ENCODE measurements at places on chromosomes 2 and 18.

GRCh38 chr2:27489118-27489497 lies 435 bp downstream of the IFT172 start:
- DNase-seq, result peak; percentile 20

DNA sequence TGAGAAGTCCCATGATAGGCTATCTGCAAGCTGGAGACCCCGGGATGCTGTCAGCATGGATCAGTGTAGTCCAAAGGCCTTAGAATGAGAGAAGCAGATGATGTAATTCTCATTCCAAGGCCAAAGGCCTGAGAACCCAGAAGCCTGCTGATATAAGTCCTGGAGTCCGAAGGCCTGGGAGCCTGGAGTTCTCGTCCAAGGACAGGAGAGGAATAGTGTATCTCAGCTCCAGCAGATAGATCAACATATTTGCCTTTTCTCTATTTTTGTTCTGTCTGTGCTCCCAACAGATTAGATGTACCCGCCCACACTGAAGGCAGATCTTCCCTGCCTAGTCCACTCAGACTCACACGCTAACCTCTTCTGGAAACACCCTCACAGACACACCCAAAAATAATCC lies 454.9 kb upstream of the CHAC2 start:
- DNase-seq, result no peak

- no peak for DNase-seq
These were observed 68.9 kb upstream of the BOD1L2 start for GRCh38 chr18:57077786-57078552.

- no peak for DNase-seq
These were observed 34.6 kb downstream of the ERCC3 start for GRCh38 chr2:127259355-127259754.

GRCh38 chr18:9103376-9103873 lies 926 bp downstream of the NDUFV2 start:
- no peak for DNase-seq

- DNase-seq, result no peak
These were observed 5.7 kb upstream of the GAL3ST2 start for GRCh38 chr2:241770936-241771285.

- DNase-seq, result no peak
These were observed 62.2 kb upstream of the STPG4 start for GRCh38 chr2:47217277-47217676.

- peak; percentile 21 for DNase-seq
These were observed 96.3 kb upstream of the THUMPD2 start for GRCh38 chr2:39875182-39875913.

DNA sequence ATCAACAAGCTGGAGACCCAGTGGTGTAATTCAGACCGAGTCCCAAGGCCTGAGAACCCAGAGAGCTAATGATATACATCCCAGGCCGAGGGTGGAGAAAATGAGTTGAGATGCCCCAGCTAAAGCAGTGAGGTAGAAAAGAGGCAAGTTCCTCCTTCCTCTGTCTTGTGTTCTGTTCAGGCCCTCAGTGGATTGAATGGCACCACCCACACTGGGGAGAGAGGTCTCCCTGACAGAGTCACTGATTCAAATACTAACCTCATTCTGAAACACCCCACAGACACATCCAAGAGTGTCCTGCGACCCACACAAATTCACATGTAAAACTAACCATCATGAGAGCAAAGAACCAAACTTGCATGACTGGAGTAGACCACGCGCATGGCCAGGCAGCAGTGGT lies 215.3 kb downstream of the ANAPC1 start:
- DNase-seq, result no peak

DNA sequence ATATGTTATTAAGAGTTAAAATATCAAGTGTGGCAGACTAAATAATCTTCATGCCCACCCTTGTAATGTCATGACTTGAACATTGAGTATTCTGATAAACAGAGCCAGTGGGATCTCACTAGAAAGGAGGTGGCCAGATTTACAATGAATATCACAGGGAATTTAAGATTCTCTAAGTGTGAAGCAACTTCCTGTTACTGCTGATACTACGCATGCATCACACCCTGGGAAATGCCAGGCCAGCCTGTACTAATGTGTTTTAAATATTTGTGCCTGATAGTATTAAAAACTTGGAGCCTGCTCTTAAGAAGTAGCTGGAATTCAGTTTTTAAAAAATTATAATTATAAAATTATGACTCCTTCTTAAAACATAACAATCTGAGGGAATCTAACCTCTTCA lies 148.3 kb downstream of the LAMA3 start:
- DNase-seq, result peak; percentile 59

- no peak for DNase-seq
These were observed 65.4 kb upstream of the MCFD2 start for GRCh38 chr2:46980786-46981573.

- no peak for DNase-seq
These were observed 23.1 kb downstream of the ST3GAL5 start for GRCh38 chr2:85865539-85866164.

DNA sequence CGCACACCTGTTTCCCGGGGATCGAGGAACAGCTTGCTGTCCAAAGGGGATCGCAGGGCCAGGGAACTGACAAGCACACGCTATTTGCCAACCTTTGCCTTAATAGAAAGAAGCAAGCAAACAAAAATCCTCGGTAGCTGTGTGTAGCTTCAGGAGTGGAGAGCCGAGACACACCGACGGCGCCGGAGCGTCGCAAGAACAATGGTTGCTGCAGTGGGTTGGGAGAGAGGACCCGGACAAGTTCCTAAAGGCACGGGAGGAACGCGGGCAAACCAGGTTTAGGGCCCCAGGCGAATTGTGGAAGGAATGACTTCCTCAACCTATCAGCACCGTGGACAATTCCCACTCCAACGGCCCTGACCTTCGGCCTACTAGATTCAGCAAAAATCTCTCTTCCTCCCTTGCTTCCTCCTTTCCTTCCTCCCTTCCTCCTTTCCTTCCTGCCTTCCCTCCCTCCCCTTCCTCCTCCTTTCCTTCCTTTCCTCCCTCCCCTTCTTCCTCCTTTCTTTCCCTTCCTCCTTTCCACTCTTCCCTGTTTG lies 4.9 kb upstream of the NEUROD1 start:
- DNase-seq, result no peak

- DNase-seq, result no peak
These were observed 457.3 kb downstream of the ADCYAP1 start for GRCh38 chr18:1361936-1362335.

DNA sequence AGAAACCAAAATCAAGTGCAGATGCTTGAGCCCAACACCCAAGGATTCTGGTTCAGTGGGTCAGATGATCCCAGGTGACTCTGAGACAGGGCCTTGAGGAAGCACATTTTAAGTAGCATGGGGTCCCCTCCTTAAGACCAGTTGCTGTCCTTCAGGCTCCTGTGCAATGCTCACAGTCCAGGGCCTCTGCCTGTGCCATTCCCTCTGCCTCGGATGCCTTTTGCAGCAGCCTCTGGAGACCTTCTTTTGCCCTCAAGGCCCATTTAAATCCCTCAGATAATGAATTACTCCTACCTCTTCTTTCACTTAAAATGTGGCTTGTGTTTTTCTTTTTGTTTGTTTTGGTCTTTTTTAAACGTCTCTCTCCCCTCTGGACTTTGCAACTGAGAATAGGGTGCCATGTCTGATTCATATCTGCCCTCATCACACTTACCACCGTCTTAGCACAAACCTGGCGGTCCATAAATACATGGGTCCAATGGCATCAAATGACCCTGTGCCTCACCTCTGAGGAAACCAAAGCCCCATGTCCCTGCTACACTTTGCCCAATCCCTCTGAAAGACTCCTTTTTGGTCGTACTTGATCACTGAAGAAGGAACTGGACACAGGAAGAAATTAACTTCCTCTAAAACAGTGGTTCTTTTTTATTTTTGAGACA lies 14.2 kb downstream of the ACTG2 start:
- DNase-seq, result no peak

GRCh38 chr2:45000921-45001868 lies 8.1 kb downstream of the SIX2 start:
- no peak for DNase-seq

GRCh38 chr2:48845684-48846083 lies 90.2 kb upstream of the LHCGR start:
- DNase-seq, result no peak

- DNase-seq, result no peak
These were observed 160.4 kb downstream of the HDAC4 start for GRCh38 chr2:239240414-239240881.

- DNase-seq, result no peak
These were observed 681.0 kb upstream of the LRRTM4 start for GRCh38 chr2:78202986-78203670.

DNA sequence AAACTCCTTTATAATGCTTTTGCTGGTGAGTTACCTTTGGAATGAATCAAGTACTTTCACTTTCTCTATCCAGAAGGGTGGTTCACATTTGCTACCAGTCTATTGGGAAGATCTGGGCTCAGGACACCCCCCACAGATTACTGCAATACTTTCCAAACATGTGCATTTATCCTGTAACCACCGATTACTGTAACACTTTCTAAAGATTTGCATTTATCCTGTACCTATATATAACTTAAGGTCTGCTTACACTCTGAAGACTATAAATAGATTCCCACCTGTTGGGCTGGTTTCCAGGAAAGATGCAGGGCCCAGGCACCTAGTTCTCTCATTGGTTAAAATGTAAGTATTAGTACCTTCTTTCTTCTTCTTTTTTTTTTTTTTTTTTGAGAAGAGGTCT lies 113.0 kb upstream of the NEDD4L start:
- no peak for DNase-seq

GRCh38 chr2:96926791-96927190 lies 56.9 kb upstream of the SEMA4C start:
- no peak for DNase-seq

DNA sequence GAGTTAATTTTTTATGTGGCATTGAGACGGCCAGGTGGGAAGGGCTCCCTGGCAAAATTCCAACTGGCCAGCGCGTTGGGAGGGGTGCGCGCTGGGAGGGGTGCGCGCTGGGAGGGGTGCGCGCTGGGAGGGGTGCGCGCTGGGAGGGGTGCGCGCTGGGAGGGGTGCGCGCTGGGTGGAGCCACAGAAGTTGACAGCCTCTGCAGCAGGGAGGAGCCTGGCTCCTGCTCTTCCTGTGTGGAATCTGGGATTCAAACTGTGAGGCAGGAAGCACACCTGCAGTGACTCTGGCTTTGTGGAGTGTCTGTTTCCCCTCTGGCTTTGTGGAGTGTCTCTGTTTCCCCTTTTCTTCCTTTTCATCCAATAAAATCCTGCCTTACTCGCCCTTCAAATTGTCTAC lies 147.9 kb upstream of the CBLN2 start:
- no peak for DNase-seq

DNA sequence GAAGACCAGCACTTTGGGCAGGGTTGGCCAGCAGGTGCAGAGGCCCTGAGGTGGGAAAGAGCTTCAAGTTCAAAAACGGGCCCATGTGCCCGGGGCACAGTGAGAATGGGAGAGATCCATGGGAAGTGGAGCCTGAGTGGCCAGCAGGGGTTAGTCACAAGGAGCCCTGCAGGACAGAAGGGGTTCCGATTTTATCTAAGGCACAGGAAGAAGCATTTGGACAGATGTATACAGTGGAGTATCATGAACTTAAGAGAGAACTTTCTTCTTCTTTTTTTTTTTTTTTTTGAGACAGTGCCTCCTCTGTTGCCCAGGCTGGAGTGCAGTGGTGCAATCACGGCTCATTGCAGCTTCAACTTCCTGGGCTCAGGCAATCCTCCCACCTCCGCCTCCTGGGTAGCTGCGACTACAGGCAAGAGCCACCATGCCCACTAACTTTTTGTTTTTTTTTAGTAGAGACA lies 24.0 kb downstream of the WIPF1 start:
- DNase-seq, result no peak

- no peak for DNase-seq
These were observed 26.2 kb downstream of the GLI2 start for GRCh38 chr2:120761911-120762310.

- DNase-seq, result no peak
These were observed 16.8 kb upstream of the TMEM37 start for GRCh38 chr2:119414894-119415293.

DNA sequence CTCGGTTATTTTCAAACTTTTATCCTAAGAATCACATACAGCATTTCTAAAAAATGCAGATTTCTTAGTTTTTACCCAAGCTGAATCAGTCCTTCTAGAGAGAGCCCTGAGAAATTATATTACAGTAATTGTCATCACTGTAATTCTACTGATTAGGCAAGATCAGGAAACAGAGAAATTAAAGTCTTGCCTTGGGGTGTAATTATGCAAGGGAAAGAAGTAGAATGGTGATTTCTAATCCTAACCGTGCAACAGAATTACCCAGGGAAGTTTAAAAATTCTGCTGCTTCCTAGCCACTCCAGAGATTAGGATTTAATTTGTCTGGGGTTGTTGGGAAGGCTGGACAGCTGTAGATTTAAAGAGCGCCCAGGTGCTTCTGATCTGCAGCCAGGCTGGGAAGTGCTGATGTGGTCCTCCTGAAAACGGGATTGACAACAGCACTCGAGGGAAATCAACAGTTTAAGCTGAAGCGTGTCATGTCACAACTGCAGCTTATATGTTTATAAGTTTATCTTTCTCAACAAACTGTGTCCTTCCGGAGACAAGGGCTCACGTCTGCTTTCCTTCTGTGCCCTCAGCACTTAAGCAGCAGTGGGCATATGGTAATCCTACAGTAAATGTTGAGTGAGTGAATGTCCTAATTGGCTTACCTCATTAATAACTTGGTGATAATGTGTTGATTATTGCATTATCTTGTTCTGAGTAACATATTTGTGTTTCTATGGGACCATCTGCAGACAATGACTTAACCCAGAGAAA lies 671.9 kb upstream of the SOX11 start:
- no peak for DNase-seq

DNA sequence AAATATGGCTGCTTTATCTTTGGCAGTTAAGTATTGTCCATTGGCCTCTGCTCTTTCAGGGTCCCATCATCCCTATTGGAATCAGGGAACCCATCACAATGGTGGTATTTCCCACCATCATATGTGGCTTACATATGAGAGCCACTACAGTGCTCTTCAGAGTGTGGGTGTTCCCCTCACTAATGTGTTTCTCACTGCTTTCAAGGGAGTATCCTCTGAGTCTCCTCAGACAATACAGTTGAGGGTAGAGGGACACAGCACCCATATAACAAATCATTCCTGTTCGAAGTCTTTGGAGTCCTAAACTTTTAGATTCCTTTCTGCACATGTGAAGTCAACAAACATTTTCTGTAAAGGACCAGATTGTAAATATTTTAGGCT lies 48.8 kb upstream of the DNAJC10 start:
- no peak for DNase-seq

DNA sequence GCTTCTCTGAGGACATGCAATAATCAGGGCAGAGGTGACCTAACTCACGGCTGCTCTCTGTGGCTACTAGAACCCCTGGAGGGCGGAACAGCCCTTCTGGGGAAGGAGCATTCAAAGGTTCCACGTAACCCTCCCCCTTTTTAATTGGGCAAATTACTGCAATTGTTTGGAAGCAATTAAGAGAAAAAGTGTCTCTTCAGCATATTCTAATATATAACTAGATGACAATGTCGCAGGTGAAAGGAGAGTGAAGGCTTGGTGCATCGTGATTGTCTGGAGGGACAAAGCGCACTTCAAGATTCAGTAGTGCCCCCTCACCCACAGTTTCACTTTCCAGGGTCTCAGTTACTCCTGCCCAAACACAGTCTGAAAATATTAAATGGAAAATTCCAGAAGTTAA lies 720.8 kb downstream of the DCDC2C start:
- DNase-seq, result no peak

All from RWPE1 (cell line).